ENCODE measurements at places on chromosomes 4 and X.

- no peak for DNase-seq
These were observed 122.6 kb upstream of the CXorf66 start for GRCh38 chrX:140087875-140088274.

DNA sequence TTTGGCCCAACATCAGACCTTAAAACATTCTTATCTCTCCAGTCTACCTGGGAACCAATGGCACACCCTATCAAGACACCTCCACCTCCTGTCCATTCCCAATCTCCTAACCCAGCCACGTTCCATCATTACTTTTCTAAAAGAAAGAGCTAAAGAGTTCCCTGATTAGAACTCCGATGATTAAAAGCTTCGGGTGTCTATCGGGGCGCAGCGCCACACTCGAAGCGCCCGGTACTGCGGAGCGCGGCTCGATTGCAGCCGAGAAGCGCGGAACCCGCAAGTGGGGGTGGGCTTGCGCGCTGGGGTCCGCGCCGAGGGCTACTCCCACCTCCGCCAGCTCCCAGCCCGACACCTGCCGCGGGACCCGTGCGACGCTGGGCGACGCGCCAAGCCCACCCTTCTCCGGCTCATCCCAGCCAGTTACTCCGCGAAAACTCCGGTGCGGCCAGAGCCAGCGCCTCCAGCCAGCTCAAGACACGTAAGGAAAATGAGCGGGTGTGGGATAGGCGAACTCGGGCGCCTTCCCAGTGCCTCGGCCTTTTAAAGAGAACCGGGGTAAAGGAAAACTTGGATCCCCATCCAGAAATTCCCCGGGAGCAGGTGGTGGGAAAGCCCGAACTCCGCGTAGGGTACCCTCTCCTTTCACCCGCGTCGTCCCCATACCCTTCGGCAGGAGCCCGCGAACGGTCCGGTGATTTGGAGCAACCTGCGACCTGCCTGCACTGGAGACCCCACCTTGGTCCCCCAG, 593 bp downstream of the NPY1R start:
- no peak for DNase-seq

DNA sequence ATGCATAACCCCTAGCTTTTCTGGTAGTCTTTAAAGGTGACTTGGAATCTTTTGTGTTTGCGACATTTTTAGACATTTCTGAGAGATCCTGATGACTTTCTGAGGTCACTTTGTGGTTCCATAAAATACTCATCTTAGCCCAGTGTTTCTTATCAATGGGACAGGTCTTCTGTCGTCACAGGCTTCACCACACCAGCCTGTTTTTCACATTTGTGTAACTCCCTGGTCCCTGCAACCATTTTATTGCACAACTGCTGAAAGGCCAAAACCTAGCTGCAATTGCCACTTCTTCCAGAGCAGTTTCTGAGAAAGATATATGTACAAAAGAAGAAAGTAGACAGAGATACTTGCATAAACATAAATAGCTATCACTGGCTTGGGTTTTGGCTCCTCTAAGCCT, 120.9 kb downstream of the IL15 start:
- no peak for DNase-seq

- no peak for DNase-seq
These were observed 362.2 kb upstream of the EMCN start for GRCh38 chr4:100880011-100880410.

GRCh38 chrX:153583433-153583832, 15.5 kb downstream of the CCNQ start:
- DNase-seq: no peak

- DNase-seq: peak; percentile 47
These were observed at the start of gene MAGEE1 for GRCh38 chrX:76427560-76428242. Gene MAGEE1 (plus strand): TSS chrX:76427710. CDS start chrX:76427931, 221 bp downstream.

DNA sequence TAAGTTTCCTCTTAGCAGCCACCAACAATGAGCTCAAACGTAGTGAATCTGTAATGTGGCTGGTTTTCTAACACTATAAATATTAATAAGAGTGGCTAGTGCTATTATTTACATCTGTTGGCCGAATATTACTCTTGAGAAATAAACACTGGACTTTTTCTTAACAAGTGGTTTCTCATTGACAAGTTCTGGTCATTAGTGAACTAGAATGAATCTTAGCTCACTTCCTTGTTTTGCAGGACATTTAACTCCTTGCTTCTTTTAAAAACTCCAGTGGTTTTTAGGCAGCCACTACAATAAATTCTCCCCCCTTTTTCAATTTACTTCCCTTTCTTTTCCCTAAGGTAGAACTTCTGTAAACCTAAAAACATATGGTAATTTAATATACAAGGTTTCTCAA, 177.2 kb downstream of the ARAP2 start:
- DNase-seq: no peak

DNA sequence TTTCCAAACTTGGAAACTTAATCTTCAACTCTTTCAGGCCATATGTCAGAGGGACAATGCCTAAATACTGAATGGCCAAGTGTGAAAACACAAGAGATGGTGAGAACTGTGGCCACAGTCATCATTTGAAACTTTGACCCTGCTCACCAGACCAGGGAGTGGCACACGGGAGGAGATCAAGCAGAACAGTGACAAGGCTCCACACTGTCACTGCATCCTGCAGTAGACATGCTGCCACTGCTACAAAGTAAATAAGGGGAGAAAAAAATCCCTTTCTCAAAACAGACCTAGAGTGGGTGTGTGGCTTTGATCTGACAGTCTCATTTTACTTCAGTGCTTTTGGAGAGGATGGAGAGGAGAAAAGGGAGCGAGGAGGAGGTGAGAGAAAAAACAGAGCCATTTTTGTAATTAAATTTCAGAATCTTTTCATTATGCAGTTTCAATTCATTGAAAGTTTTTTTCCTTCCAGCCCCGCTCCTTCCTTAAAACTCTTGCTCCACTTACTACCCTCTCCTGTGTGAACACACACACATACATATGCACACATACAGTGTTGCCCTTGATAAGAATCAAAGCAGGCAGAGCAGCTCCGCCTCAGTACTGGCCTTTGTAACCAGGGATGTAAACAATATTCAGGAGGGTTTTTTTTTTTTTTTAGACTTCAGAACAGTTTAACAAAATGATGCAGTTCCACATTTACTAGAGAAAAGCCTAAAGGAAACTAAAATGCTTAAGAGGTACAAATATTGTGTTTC, 34.4 kb downstream of the NEXMIF start:
- DNase-seq: no peak

- no peak for DNase-seq
These were observed 411.1 kb upstream of the SPOCK3 start for GRCh38 chr4:167645358-167645757.

Data from NCI-H1092 (cell line).